ENCODE measurements at places on chromosomes 3 and 15.

DNA sequence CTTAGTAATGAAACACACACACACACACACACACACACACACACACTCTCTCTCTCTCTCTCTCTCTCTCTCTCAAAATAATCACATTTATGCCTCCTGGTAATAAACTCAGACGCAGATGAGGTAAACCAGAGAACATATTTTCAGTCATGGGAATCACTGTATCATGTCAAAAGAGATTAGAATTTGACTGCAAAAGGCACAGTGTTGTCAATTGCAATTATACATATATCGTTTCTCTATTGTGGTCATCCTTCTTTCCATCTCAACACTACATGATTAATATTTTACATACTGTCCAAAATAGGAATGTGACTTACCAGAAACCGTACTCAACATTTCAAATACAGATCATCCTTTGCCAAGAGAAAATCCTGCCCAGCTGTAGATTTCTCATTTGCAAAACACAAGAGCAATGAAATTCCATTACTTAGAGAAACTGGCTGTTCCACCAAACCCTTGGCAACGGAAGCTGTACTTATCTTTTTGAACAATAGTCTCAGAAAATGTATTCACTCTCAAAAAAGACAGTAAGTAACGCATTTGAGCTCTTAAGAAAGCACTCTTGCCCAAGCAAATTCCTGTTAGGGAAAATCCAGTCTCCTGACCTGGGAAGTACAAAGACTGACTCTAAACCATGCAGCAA is 24.3 kb downstream of the PDZRN3 start:
- DNase-seq: no peak

- no peak for DNase-seq
Observed at GRCh38 chr3:154176036-154176435, 54.8 kb downstream of the ARHGEF26 start.

- no peak for DNase-seq
Observed at GRCh38 chr3:55330355-55330754, 156.8 kb downstream of the WNT5A start.

- DNase-seq: no peak
Observed at GRCh38 chr15:33091983-33092693, 102.4 kb downstream of the FMN1 start.

GRCh38 chr3:128573707-128574162 is 76.9 kb downstream of the RPN1 start:
- DNase-seq: no peak

- DNase-seq: no peak
Observed at GRCh38 chr3:141659821-141660613, 78.1 kb upstream of the RNF7 start.

All from activated CD8-positive, alpha-beta memory T cell treated with anti-CD3 and anti-CD28 coated beads for 1 hour (primary cell).